ENCODE measurements at places on chromosomes 5 and 9.

- no peak for DNase-seq
Observed at GRCh38 chr9:112000743-112001142, 104.1 kb downstream of the UGCG start.

DNA sequence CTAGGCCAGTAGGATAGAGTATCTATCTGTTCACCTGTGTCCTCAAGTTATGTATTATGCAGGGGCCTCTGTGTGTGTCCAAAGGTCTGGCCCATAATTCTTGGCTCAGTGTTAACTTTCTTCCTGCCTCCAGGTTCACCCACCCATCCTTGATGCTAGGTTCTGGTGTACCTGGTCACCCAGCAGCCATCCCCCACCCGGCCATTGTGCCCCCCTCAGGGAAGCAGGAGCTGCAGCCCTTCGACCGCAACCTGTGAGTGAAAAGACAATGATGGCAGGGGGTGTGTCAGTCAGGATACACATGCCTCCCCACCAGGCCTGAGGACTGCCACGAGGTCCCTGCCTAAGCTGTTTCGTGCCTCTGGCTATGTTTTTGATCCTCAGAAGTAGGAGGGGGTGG lies 27.6 kb downstream of the TCF7 start:
- DNase-seq = no peak

GRCh38 chr5:107544476-107544875 lies 126.3 kb downstream of the EFNA5 start:
- no peak for DNase-seq

DNA sequence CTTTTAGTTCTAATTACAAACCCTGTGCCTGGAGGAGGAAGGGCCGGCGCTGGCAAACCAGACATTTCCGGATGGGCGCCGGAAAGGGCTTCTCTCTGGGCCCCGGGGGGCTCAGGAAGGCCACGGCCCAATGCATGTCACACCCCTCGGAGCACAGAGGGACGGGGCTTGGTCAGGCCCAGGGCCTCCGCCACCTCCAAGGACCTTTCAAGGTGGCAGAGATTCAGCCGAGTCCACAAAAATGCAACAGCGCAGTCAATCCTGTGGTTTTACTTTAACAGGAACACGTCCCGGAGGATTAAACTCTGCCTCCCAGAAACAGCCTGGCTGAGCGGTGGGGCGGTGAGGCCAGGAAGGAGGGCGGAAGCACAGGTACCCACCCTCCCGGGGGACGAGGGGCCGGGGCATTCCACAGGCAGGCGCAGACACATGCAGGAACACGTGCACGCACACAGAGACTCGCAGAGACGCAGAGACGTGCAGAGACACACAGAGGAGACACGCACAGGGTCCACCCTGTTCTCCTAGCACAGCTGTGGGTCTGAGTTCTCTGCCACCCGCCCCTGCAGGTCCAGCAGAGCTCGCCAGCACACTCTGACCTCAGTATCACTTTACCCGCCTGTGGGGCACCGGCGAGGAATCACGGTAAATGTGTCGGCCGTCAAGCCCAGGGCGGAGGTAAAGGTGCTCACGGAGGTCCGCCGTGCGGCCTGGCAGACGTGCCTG lies 23.0 kb downstream of the SLC9A3 start:
- no peak for DNase-seq

- no peak for DNase-seq
Observed at GRCh38 chr5:117943541-117943940, 1044.8 kb downstream of the DTWD2 start.

DNA sequence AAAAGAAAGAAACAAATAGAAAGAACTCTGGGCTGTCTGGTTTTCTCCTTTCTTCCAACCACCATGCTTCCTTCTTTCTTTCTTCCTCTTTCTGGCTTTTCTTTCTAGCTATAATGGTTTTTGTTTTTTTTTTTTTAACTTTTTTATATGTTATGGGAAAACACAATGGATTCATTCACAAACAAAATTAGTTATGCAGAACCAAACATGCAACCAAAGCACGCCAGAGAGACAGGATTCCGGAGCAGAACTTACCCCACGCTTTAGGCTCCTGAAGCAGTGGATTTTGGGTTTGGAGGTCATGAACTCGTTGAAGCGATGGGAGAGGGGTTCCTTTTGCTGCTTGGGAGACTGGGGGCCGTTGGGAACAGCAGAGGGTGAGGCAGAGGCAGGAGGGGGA lies 88.3 kb downstream of the USP20 start:
- no peak for DNase-seq

- DNase-seq = no peak
Observed at GRCh38 chr9:93200449-93200742, 16.5 kb downstream of the WNK2 start.

DNA sequence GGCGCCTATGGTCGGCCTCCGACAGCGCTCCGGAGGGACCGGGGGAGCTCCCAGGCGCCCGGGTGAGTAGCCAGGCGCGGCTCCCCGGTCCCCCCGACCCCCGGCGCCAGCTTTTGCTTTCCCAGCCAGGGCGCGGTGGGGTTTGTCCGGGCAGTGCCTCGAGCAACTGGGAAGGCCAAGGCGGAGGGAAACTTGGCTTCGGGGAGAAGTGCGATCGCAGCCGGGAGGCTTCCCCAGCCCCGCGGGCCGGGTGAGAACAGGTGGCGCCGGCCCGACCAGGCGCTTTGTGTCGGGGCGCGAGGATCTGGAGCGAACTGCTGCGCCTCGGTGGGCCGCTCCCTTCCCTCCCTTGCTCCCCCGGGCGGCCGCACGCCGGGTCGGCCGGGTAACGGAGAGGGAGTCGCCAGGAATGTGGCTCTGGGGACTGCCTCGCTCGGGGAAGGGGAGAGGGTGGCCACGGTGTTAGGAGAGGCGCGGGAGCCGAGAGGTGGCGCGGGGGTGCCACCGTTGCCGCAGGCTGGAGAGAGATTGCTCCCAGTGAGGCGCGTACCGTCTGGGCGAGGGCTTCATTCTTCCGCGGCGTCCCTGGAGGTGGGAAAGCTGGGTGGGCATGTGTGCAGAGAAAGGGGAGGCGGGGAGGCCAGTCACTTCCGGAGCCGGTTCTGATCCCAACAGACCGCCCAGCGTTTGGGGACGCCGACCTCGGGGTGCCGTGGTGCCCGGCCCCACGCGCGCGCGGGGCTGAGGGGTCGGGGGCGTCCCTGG lies 561 bp downstream of the DAPK1 start:
- no peak for DNase-seq

GRCh38 chr5:88144219-88145001 lies 124.2 kb downstream of the TMEM161B start:
- no peak for DNase-seq

DNA sequence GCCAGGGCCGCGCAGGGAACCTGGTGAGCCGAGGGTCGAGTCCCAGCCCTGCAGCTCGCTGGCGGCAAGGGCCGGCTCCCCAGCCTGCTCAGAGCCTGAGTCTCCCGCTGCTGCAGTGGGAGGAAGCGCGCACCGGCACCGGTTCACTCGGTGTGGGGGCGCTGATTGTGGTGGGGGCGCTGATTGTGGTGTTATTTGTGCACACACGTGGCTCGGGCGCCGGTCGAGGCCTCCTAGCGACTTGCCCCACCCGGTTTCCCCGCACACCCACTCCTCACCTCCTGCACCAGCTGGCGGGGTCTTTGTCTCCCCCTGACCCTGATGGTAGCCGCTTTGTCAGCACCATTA lies 266.7 kb downstream of the NSG2 start:
- DNase-seq = no peak

DNA sequence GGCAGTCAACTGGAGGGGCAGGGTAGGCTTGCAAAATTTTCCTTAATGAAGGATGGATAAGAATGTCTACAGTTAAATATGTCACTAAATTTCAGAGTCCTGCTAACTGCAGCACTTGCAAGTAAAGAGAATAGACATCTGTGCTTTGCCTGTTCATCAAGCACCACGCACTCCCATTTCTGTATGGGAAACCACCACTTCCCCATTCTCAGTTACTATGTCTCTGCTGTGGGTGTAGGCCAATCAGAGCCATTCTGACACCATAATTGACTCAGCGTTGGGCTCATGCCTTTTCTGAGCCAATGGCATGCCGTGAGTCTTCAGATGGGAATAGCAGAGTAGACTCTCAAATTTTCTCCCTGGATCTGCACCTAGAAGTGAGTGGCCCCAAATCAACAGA lies 247.5 kb downstream of the GABRB2 start:
- DNase-seq = no peak
